ENCODE measurements at places on chromosomes 4 and X.
A peak's percentile ranks its signal among the peaks of the same experiment; 100 is the strongest.

GRCh38 chr4:79949178-79949577, 123.9 kb downstream of the ANTXR2 start:
- DNase-seq: no peak

DNA sequence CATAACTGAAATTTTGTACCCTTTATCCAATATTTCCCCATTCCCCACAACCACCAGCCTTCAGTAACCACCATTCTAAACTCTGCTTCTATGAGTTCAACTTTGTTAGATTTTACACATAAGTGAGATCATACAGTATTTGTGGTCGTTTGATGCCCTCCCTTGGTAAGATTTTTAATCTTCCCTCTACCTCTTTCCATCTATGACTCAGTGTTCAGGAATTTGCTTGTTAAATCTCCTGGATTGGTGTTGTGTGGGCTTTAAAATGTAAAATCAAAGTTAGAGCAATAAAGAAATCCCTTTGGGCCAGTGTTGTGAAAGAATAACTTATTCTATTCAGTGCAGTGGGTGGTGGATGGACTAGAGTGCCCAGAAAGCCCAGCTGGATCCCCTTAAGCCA, 37.4 kb downstream of the SLC16A2 start:
- no peak for DNase-seq

GRCh38 chrX:69027181-69028005, 137.9 kb downstream of the PJA1 start:
- no peak for DNase-seq

DNA sequence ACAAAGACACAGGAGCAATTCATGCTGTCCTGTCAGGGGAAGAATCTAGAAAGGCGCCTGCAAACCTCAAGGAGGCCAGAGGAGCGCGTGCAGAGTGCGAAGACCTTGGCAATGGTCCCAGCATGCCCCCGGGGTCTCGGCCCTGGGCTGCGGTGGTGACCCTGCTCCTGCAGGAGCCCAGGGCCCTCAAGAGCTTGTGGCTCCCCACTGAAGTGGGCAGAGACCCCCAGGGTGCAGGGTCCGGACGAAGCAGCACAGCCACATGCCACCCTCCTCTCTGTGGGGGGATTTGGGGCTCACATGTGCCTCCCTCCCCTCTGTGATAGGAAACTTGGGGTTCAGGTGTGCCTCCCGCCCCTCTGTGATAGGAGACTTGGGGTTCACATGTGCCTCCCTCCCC, 39.3 kb downstream of the GAK start:
- no peak for DNase-seq

DNA sequence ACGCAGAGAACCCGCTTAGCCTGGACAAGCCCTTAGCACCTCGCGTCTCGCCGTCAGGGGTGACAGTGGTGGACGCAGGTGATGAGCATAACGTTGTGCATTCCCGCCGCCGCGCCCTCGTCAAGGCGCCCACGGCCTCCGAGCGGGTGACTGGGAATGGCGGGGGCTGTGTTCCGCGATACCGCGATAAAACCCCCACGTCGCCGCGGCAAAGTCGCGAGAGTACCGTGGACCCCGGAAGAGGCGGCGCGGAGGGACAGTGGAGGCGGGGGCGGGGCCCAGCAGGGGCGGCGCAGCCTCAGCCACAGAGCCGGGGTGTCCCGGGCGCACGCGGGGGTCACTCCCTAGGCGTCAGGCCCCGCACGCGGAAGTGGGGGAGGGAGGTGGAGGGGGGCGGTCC, 53.8 kb downstream of the ZFYVE28 start:
- peak; percentile 62 for DNase-seq

- DNase-seq: no peak
Observed at GRCh38 chrX:153945956-153946943, 1.8 kb upstream of the RENBP start.

DNA sequence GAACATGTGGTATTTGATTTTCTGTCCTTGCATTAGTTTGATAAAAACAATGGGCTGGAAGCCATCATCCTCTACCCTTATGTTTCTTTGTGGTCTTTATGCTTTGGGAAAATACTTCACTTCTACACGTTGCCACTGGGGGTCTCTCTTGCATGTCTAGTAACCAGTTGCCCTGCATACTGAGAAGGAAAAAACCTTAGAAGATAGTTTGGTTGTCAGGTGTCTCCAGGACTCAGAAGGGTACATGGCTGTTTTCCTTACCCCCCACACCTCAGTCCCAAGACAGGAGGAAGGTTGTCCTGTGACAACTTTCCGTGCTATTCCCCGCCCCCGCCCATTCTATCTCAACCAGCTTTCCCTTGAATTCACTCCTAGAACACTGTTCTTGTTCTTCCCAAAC, 62.1 kb upstream of the LANCL3 start:
- DNase-seq: peak; percentile 15

DNA sequence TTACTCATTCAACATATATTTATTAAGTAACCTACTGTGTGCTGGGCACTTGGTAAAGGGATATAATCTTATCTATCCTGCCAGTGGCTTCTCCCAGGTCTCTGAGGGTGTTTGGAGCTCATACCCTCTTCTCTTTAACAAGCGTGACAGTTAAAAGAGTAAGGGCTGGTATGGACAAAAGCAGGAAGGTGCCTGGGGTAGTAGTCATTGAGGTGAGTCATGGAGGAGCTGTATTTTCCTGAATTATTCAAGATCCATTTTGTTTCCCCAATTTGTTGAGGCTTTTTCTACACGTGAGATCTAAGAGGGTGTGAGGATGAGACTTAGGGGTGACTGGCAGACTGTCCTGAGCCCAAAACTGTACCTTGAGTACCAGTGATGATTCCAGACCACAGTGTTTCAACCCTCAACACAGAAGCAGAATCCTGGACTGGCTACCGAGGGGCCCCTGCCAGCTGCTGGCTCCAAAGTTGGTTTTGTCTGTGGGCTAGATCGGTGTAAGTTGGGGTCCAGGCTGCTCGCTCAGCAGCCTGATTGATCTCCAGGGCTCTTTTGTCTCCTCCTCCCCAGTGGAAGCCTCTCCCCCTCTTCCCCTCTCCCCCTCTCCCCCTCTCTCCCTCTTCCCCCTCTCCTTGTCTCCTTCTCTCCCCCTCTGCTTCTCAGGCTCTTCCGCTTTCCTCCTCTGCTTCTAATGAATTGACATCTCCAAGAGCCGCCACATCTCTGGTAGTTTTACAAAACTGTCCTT, at the start of gene DRP2:
Gene DRP2 (plus strand): TSS at position 671 of the 748 bp plus-strand sequence. CDS start 11,862 bp downstream, outside the sequence.
- DNase-seq: no peak

- DNase-seq: no peak
Observed at GRCh38 chrX:72016881-72017783, 106.5 kb downstream of the NHSL2 start.

- no peak for DNase-seq
Observed at GRCh38 chr4:73236151-73236550, 22.4 kb downstream of the ANKRD17 start.

GRCh38 chr4:7845493-7846128, 94.0 kb downstream of the AFAP1 start:
- no peak for DNase-seq

- no peak for DNase-seq
Observed at GRCh38 chrX:154602766-154603437, 16.2 kb downstream of the CTAG1B start.

DNA sequence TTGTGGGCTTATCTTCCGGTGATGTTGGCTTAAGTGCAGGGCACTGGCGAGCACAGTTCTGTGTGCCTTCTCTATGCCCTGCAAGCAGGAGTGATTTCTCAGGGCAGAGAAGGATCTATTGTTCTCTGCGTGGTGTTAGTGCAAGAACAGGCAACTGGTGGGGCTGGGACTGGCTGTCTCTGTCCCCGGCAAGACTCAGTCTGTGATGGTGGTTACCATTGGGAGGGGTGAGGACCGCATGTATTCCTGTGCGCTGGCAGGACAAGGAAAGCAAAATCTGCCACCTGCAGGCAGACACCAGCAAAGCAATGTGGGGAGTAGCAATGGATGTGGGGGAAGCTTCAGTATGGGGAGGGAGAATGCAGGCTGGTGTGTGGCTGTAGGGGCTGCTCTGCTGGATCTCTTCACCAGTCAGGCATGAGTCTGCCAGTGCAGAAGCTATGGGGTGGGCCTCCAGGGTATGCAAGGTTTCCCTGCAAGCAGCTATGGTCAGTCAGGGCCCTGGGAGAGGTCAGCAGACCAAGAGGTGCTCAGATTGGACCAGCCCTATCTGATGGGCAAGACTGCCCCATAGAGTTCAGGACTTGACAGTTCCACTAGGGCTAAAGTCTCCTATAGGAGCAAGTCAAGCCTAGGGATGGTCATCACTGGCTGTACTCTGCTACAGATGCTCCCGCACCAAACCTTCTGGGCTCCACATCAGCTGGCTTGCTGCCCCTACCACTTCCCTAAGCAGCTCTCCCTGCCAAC, 16.8 kb downstream of the PF4 start:
- no peak for DNase-seq

DNA sequence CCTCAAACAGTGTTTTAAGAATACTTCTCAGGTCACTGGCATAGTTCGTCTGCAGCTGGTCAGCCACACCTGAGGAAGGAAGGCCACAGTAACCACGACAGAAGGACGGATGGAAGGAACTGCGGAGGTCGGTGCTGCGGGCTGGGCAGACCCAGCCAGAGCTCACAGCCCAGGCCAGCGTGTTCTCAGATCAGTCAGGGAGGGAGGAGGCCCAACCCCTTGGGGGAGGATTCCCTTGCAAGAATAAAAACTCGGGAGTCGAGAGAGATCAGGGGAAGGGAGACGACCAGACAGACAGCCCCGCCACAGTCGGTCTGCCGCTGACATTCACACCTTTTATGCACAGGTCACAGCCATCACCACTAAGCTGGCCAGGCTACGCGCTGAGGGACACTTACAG, 11.3 kb upstream of the MXD4 start:
- no peak for DNase-seq

- no peak for DNase-seq
Observed at GRCh38 chrX:49879656-49880277, 483 bp downstream of the USP27X start.

DNA sequence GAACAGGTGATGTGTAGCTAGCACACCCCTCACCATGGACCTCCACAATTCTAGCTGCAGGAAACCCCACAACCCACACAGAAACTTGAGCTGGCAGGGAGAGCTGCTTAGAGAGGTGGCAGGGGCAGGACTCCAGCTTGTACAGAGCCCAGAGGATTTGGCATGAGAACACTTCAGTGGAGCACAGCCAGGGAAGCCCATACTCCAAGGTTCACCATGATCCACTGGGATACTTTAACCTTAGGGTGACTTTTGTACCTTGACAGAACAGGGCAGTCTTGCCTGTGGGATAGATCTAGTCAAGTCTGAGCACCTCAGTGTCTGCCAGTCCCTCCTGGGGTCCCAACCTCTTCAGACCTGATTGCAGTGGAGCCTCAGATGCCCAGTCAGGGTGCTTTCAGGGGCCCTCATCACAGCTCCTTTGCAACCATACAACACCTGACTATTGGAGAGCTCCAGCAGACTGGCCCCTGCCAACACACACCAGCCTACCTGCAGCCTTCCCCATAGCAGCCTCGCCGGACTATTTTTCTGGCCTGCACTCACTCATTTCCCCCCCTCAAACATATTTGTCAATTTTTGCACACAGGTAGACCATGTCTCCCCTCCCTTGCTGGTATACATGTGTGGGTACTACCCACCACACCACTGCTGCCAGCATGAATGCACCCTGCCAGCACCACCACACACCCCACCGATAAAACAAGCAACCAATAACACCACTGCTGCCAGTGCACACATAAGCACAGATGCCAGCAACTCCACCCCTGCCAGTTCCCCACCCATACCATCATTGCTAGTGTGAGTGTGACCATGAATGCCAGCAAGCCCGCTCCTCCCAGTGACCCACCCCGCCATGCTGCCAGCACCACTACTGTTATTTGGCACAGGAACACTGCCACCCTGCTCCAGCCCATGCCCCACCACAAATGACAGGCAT, 56.0 kb upstream of the CDX4 start:
- DNase-seq: no peak

- DNase-seq: no peak
Observed at GRCh38 chr4:139525414-139525813, 30.6 kb downstream of the SETD7 start.

DNA sequence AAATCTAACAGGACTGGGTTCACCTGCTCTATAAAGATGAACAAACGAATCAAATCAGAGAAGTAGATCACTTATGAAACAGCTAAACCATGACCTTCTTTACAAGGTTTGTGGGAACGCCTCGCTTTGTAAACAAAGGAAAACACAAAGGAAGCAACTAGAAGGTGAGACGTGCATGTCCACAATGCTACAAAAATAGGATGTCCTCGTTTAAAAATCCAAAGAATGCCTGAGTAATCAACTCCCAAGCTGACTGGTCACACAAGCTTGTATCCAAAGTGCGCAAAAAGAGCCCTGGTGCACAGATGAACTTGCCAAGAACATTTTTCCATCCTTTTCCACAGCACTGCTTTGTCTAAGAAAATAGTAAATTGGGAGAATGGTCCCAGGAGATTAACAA, 6.3 kb upstream of the SH3KBP1 start:
- DNase-seq: no peak

- no peak for DNase-seq
Observed at GRCh38 chr4:20337261-20337664, 85.6 kb downstream of the SLIT2 start.

- DNase-seq: no peak
Observed at GRCh38 chr4:7396186-7396910, 38.4 kb downstream of the PSAPL1 start.

GRCh38 chrX:25067271-25068172, 51.8 kb upstream of the ARX start:
- DNase-seq: peak; percentile 13

GRCh38 chr4:142402900-142403299, 443.2 kb downstream of the INPP4B start:
- DNase-seq: peak; percentile 57
